Stimulated activated naive B cell treated with anti-CD40 and anti-IgM and Interleukin-4, amounts not matched to agents 10 μg/mL and 1 μg/mL and 100 μg/mL, for 72 hours (primary cell): ENCODE measurements at places on chromosomes 4 and X.

DNA sequence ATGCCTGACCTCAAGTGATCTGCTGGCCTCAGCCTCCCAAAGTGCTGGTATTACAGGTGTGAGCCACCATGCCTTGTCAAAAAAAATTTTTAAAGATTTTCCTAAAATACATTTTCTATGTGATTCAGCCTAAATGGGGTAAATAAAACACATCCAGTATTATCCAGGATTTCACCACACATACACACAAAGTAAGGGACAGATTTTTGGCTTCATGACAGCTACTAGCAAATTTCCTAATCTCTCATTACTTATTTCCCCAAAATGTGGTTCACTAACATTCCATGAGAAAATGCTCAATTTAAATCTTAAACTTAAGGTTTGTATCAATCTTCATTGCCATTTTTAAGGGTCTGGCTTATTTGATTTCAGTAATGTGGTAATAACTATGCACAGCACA lies 348.5 kb upstream of the INTU start:
- DNase-seq, result no peak

GRCh38 chrX:54442790-54443189 lies 2.6 kb downstream of the TSR2 start:
- DNase-seq, result no peak

- DNase-seq, result no peak
Measured at GRCh38 chr4:100826808-100827548, 309.2 kb upstream of the EMCN start.

- no peak for DNase-seq
Measured at GRCh38 chrX:12988797-12989196, 13.9 kb downstream of the TMSB4X start.

GRCh38 chrX:149707147-149707901 lies 4.5 kb upstream of the MAGEA11 start:
- DNase-seq, result no peak

- DNase-seq, result no peak
Measured at GRCh38 chr4:39044956-39045826, 13.0 kb upstream of the TMEM156 start.

DNA sequence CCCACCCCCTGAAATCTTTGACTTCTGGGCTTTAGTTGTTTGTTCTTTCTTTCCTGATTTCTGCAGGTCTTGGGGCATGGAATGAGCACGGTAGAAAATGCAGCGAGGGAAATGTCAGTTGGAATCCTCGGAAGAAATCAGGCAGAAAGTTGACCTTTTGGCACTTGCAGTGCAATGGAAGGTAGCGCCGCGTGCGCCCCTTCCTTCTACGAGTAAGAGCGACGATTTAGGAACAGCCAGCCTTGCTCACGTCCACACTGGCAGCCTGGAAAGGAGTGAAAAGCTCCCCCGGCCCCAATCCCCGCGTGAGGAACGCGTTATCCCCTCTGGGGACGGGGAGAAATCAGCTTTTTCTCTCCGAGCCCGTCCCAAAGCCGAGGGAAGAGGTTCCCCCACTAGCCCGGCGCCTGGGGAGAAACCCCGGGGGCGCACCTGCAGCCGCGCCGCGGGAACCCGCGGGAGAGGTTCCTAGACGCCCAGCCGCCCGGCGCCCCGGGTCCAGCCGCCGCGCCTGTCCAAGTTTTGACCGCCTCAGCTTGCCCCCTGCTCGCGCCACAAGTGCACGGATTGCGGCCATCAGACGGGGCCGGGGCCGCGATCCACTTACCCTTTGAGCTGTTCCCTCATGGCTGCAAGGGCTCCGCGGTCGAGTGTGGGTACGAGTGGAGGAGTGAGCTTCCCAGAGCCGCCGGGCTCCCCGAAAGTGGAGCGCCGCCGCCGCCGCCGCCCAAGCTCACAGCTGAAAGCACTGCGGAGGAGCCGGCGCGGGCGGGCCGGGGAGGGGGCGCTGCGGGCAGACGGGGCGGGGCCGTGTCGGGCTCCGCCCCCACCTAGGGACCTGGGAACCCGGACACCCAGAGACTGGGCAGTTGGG lies 194.6 kb upstream of the FTHL17 start:
- DNase-seq, result peak; percentile 15

- DNase-seq, result no peak
Measured at GRCh38 chr4:122489061-122489460, 32.5 kb upstream of the IL2 start.

DNA sequence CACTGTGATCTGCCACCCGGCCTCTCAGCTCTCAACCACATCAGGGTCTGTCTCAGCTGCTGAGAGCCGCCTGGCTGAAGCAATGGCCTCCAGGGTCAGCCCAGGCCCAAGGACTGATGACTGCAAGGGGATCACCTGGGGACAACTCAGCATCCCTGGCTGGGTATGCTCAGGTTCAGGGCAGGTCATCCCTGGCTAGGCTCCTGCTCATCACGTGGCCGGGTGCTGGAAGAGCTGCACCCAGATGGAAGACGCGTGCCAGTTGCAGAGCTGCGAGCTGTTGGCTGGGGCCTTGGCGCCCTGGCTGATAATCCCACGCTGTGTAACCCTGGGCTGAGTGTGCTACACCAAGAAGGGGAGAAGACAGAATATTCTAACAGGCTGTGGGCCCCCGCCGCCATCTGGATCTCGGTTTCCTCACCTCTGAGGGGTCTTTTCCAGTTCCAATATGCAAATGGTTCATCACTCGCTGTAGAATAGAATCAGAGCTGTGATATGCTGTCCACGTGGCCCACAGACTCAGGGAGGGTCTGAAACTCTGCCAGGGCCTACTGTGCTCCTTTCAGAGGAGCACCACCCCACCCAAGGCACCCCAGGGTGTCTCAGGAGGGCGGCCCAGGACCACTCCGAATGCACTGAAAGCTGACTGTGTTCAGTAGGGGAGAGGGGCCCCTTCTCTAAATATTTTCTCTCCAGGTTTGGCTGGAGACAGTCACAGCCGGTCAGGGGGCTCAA lies 338.8 kb downstream of the BCOR start:
- DNase-seq, result no peak

GRCh38 chrX:17595456-17596035 lies 141.7 kb upstream of the SCML1 start:
- no peak for DNase-seq

DNA sequence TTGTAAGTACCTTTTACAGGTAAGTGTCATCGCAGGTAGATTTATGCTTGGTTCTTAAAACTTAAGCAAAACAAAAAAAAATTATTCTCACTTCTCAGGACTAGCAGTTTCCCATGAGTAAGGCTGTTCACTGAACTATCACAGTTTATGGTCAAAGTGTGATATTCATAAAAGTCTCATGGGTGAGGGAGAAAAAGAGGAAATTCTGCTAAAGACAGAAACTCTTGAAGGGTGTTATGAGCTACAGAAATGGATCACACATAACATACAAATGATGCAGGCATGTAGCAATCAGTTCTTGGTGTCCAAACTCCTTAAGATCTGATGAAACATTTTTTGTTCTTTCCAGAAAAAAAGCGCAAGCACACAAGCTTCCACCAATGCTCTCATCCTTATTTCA lies 8.5 kb downstream of the RAB9A start:
- DNase-seq, result no peak

- DNase-seq, result no peak
Measured at GRCh38 chrX:154019061-154019621, 561 bp downstream of the IRAK1 start.

- DNase-seq, result no peak
Measured at GRCh38 chrX:9271789-9272525, 192.9 kb upstream of the TBL1X start.

DNA sequence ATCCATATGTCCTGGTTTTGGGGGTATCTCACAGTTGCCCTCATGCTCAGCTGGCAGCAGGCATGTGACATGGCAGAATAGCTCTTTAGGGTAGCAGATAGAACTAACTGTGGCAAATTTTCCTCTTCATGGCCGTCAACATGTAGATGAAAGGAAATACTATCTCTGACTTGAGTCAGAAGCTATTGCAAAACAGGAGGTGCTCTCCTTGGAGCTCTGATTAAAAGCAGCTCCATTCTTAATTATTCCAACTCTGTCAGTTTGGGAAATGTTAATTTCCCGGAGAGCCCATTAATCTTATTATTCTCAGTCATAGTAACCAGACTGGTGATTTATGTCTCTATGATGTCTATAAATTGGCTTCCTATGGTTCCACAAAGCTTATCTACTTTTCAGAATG lies 18.2 kb downstream of the IL13RA1 start:
- no peak for DNase-seq

DNA sequence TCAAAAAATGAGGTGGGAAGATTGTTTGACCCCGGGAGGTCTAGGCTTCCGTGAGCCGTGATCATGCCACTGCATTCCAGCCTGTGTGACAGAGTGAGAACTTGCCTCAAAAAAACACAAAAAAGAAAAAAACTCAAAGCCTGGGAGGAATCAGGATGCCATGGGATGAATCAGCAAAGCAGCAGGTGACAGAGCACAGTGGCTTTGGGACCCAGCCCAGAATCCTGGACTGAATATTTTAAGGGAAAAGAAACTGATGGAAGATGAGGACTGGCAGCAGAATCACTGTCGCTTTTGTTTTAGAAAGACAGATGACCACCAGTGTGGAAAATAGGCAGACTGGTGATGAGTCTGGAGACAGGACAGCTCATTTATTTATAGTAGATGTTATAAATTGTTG lies 16.6 kb downstream of the S100G start:
- DNase-seq, result no peak

DNA sequence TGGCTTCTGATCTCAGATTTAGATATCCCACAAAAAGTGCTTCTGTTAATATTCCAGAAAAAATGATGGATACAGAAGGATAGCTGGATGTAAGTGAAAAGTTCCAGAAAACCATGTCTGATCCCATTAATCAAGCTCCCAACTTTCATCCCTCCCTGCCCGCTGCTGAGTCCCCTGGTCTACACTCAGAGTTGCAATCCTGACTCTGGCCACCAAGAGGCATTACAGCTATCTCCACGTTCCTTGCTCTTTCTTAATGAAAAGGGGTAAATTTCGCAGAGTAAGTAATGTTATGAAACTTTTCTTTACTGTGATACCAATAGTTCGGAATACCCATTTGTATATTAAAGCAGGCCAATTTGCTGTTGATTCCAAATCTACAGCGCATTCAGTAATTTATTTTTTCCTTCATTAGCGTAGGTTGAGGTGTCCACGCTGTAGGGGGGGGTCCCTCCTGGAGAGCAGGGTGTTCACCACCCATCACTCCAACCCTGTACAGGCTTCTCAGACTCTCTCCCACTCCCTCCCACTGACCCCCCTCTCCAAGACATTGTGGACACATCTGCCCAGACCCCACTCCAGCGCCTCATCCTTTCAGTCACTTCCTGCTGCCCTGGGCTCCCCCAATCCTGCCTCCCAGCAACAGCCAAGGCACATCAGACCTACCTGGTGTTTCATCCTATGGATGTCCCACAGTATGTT lies 55.1 kb downstream of the RAB40A start:
- DNase-seq, result no peak

DNA sequence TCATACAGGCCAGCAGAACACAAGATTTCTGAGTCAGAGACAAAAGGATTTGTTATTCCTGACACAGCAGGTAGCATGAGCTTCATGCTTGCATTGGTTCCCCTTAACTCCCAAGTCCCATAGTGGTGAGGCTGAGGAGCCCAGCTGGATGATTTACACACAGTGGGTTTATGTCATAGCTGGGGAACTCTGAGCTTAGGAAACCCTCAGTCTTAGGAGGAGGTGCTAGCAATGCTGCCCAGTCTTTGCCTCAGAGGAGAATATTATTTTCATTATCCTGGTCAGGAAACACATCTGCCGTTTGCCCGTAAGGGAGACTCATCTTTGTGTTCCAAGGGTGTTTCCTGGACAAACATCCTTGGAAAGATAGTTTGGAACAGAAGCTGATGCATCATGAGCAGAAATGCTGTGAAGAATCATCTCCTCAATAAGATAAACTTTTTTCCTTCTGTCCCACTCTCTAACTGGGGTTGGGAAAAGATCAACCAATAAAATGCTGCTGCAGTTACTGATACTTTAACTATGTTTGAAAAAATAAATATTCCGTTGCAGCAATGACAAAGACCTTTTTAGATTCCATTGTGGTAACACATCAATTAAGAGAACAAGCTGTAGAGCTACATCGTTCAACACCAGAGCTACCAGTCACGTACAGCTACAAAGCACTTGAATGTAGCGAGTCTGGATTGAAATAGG lies 146.8 kb downstream of the DCLK2 start:
- DNase-seq, result no peak

DNA sequence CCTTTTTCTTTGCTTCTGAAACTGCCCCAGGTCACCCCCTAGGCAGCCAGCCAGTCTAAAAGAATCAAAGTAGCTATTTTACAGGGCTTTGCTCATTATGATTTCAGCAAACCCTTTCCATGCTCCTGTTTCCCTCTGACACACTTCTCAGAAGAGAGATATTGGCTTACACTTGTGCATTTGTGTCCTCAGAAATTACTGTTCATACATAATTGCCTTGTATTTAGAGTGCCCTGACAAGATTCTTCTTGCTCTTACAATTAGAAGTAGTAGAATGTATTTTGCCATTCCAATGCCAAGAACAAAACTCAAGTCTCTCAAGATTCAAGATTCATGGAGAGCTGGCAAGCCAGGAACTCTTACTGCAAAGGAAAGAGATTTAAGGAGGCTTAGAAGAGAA lies 531.0 kb upstream of the ZFP42 start:
- no peak for DNase-seq

DNA sequence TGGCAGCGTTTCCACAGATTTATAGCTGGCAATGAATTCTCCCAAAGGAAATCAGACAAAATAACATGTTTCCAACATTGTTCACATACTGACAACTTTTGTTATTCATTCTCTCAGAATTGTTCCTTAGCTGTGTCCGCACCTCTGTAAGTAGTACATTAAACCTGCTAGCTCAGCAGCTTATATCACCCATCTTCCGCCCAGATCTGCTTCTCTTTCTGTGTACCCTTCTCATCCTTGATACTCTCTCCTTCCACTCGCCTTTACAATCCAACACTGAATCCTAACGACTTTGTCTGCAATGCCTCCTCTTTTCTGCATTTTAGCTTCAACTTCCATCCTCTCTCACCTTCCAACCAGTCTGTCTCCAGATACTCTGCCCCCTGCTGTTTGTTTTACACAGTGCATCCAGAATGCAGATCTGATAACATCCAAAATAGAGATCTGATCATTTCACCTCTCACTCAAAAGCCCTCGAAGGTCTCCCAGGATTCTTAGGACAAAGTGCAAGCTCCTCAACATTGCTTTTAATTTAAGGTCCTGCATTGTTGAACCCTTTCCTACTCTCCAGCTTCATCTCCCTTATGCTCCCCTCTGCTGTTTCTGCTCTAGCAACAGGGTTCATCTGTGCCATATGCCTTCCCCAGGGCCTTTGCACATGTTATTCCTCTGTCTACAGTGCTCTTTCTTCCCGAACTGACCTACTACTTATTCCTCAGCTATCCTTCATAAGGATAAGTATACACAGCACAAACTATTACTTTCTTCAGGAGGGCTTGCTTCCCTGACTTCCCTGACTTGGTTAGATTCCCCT lies 67.3 kb upstream of the VBP1 start:
- no peak for DNase-seq

DNA sequence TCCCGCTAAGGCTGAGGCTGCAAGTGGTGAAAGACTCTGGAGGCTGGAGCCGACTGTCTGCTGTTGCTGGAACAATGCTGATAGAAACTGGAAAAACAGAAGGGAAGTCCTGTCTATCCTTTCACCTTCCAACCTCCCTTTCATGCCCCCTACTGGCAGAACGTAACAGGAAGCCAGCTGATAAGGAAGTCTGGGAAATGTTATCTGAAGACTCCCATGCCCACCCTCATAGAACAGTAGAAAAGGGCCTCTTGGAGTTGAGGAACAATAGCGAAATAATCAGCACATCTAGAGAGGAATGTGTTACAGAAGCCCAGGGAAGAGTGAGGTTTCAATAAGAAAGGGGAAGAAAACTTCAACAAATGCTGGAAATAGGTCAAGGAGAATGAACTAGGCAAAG lies 117.1 kb upstream of the DKK2 start:
- DNase-seq, result no peak

GRCh38 chr4:4334798-4335520 lies 44.9 kb downstream of the ZBTB49 start:
- peak; percentile 51 for DNase-seq
